Mammary epithelial cell (primary cell): ENCODE measurements at places on chromosomes 3 and 15. TPM values are rescaled to one million over a fixed set of nuclear protein-coding genes. Genes with fewer than 3 reads are reported as not detected.

DNA sequence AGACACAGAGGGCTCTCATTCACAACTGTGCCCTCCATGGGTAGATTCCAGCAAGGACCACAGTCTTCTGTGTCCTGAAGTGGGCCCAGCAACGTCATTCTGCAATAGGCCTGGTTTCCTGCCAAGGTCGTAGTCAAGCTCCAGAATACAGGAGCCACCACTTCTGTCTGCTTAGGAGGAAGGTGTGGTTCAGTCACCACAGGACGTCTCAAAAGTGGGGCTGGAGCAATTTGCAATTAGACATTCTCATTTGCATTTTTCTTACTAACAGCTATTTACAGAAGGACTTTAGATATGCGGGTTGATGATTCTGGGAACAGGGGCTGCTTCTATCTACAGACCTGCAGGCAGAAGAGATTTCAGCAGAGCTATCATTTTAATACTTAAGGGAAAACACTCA is 58.7 kb upstream of the MYRIP start:
- DNase-seq, result no peak

GRCh38 chr15:83658430-83659416 is 4.8 kb downstream of the ADAMTSL3 start:
- no peak for DNase-seq

DNA sequence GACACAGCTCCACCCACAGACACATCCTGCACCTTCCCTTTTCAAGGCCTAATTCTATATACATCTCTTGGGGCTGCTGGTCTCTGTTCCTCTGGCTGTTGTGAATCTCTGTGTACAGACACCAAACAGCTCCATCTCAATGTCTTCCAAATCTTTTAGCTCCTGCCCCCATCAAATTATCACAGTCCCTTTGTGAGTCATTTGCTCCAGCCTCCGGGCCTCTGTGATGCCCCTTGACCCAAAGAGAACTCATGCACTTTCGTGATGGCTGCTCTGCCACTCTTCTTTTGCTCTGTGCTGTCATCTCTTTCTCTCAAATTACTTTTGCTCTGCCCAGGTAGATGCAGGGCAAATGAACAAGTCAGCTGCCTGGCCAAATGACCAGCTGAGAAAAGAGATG is 369.0 kb upstream of the CDIN1 start:
- DNase-seq, result no peak

Gene SLC6A11
- 3.5 and 7.8 TPM in 2 replicates for total RNA-seq
